Gastrocnemius medialis (tissue), 4 donors: ENCODE measurements at places on chromosomes 2 and 18. TPM values are rescaled to one million over a fixed set of nuclear protein-coding genes. Genes with fewer than 3 reads are reported as not detected.

DNA sequence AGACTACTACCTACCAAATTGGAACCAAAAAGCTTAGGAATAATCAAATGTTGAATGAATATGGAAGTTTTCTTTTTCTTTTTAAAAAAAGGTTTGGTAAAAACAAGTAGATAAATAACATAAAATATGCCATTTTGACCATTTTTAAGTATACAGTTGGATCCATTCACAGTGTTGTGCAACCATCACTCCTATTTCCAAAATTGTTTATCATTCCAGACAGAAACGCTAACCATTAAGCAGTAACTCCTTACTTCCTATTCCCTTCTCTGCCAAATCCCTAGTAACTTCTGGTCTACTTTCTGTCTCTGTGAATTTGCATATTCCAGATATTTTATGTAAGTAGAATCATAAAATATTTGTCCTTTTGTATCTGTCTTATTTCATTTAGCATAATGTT is 39.8 kb downstream of the CD302 start:
- no peak for DNase-seq

GRCh38 chr2:237682151-237682550 is 54.8 kb downstream of the LRRFIP1 start:
- DNase-seq: peak; percentile 18

GRCh38 chr18:41021089-41021488 is 933.9 kb upstream of the PIK3C3 start:
- DNase-seq: no peak

DNA sequence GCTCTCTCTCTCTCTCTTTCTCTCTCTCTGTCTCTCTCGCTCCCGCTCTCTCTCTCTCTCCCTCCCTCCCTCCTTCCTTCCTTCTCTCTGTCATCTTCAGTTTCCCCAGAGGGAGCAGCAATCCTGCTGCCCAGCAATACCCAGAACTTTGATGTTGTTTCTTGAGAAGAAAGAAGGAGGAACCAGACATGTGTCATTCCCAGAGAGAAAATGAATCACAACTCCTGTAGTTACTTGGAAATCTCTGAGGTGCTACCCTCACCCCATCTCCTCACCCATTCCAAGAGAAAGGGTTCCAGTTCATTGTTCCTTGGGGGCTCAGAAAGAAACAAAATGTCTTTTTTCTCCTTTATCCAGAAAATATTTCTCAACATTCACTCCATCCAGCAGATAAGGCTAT is 449.1 kb downstream of the TNS1 start:
- DNase-seq: no peak

DNA sequence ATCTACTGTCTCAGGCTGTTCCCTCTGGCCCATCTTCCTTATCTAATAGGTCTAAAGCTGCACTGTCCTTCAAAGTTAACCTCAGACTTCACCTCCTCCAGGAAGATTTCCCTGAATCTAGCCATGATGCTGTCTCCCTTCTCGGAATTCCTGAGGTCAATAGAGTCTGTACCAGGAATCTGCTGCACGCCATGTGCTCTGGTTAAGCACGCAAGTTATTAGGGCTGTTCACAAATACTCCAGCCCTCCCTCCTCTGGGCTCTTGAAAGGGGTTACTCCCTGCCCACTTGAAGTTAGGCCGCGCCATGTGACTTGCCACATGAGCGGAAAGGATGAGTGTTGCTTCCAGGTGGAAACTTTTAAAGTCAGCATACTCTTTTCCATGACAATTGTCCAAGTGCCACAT is 43.6 kb downstream of the MCFD2 start:
- DNase-seq: no peak

ATP9B gene
- total RNA-seq: 20.4 TPM

DNA sequence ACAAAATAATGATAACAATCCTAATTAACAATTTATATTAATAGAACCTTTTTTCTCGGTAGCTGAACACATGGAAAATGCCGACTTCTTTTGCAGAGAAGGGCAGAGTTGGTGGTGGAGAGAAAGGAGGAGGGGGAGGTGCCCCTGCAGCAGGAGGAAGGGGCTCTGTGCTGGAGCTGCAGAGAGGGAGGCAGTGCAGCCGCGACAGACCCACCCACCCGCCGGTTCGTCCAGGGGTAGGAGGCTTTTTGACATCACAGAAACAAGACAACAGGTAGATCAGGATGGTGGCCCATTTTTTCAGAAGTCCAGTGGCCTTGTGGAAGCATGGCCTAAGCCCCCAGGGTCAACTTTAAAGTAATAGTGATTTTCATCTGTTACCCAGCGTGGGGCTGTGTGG is 321.1 kb upstream of the SALL3 start:
- DNase-seq: no peak

DNA sequence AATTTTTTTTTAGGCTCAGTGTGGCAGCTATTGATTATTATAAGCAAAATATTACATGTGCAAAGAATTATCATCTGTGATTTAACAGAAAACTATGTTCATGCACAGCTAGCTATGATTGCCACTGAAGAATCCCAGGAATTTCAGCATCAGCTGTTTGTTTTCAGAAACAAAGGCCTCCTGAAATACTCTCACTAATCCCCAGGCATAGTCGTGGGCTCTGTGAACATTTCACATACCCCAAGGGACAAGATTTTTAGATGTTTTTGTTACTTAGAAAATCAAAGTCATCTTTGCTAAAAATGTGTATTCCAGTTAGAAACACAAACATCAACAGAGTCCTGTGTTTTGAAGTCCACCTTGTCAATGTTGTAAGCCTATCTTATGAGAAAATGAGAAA is 156.1 kb downstream of the MYO1B start:
- no peak for DNase-seq

HJURP gene
- total RNA-seq: 1.1 TPM
